ENCODE measurements at places on chromosomes 16 and 17. TPM values are rescaled to one million over a fixed set of nuclear protein-coding genes. Genes with fewer than 3 reads are reported as not detected.

GRCh38 chr16:4158143-4159093, 42.2 kb upstream of the ADCY9 start:
- no peak for DNase-seq

- no peak for DNase-seq
Observed at GRCh38 chr16:54998834-54999233, 68.2 kb downstream of the IRX5 start.

DNA sequence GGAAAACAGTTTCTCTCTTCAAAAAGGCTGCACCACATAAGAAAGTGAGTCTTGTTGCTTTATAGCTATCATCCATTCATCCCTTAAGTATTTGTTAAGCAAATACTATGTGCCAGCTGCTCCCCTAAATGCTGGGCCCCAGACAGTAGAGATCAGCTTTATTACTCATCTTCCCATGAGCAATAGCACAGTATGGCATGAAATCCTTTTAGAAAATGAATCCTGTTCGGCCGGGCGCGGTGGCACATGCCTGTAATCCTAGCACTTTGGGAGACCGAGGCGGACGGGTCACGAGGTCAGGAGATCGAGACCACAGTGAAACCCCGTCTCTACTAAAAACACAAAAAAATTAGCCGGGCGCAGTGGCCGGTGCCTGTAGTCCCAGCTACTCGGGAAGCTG, 99.5 kb downstream of the MYO1D start:
- DNase-seq: no peak

GRCh38 chr16:85491798-85492294, 121.3 kb upstream of the GSE1 start:
- peak; percentile 62 for DNase-seq

DNA sequence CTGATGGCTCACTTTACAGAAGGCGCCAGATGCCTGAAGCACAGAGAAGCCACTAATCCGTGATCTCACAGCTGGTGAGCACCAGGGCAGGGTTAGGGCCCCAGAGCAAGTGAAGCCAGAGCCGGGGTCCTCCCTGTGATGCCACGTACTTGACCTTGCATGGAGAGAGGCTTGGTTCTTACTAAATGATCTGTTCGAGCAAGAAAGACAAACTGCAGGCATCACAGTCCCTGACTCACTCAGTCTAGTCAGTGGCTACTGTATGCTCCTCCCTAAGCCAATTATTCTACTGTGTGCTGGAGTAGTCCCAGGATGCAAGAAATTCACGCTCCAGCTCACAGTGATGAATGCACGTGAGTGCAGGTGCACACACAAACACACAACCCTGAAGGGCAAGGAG, 55.4 kb downstream of the SDK2 start:
- DNase-seq: no peak

Gene TBC1D3G
- total RNA-seq: not detected

Gene C16orf95
- not detected for total RNA-seq

Gene CA7
- not detected for total RNA-seq

Gene RBFOX1
- not detected for total RNA-seq
